ENCODE measurements at places on chromosomes 2 and 18. TPM values are rescaled to one million over a fixed set of nuclear protein-coding genes. Genes with fewer than 3 reads are reported as not detected.

GRCh38 chr2:46299365-46300263 is 2.4 kb downstream of the EPAS1 start:
- no peak for DNase-seq

DNA sequence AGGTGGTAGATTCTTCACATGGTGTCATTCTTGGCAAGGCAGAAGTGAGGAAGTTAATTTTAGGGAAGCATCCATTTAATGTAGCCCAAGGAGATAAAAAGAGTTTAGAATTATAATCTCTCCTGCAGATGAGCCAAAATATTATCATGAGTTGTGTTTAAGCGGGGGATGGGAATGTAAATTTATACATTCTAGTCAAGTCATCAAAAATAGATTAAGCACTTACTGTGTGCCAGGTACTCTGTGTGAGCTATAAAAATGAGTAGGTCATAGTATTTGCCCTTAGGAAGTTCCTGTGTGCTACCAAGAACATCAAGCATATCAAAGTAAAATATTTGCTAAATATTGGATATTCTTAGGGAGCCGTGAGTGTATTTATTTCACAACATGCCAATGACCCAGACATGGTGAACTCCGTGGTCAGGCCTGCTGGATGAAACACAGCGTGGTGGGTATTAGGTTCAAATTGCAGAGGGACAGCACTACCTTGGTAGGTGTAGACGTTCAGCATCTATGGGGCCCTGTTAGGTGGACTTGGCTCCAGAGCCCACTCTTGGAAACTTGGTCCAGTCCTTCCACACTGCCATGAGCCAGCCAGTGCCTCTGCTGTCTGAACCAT is 37.4 kb downstream of the MEIS1 start:
- no peak for DNase-seq

GRCh38 chr18:10072671-10073175 is 158.9 kb downstream of the VAPA start:
- no peak for DNase-seq

- no peak for DNase-seq
Measured at GRCh38 chr2:217988840-217989204, 14.0 kb downstream of the TNS1 start.

DNA sequence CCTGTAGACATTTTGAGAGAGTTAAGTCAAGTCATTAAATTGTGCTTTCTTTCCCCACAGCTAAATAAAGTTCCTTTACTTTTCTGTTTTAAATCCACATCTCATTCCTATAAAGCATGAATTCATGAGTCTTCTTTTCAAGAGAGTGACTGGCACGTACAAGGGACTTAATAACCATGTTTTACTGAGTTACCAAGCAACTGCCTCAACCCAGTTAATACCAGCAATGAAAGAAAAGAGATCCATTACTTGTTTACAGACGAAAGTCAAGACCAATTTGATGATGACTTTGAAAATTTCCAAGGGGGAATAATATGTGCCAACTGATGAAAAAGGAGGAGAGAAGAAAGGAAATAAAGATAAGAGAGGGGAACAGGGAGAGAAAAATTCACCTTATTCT is 1082.5 kb upstream of the GYPC start:
- DNase-seq = no peak

GRCh38 chr2:128454980-128455720 is 136.5 kb upstream of the HS6ST1 start:
- no peak for DNase-seq

The TBC1D8 gene
- 30.8 TPM for polyA plus RNA-seq

The RTP5 gene
- polyA plus RNA-seq = not detected
